T-helper 2 cell treated with Interferon-gamma antibody and Interleukin-4, amounts not matched to agents 5 μg/mL and 100 μg/mL, for 36 hours (primary cell): ENCODE measurements at places on chromosomes 1 and 21.
A peak's percentile ranks its signal among the peaks of the same experiment; 100 is the strongest.

DNA sequence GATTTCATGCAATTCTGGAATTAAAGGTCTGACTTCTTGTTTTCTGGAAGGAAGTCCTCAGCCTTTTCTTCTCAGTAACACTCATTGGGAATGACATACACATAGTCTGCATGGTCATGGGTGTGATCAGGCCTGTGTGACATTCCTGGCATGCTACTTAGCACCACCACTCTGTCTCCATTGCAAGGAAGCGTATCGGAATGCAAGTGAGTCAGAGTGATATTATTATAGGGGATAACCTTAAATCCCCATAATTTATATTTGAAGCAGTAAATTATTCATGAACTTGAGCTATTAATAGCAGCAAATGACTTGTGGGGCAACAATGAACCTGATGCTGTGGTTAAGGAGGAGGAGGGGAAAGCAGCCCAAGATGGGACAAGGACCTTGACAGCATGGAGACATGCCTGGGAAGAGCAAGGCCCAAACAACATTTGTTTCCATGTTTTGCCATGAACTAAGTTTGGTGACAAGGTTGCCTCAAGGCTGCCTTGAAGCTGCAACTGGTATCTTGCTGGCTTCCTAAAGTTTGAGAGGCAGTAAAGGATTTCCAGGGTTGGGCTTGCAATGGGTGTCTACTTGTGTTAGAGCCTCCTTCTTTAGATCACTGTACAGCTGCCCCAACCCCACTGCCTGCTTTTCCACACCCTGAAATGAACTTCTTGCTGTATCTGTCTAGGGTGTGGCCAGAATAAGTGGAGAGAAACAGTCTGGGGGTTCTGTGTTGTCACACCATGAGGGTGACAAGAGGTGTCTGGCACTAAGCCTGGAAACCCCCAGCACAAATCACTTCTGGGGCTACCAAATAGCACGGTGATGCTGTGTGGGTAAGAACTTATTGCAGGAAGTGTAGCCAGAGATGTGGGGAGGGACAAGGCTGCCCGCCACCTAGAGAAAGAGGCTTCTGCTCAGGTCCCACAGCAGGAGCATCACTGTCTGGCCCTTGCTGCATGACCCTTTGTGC is 4.6 kb downstream of the MAB21L3 start:
- DNase-seq: no peak

DNA sequence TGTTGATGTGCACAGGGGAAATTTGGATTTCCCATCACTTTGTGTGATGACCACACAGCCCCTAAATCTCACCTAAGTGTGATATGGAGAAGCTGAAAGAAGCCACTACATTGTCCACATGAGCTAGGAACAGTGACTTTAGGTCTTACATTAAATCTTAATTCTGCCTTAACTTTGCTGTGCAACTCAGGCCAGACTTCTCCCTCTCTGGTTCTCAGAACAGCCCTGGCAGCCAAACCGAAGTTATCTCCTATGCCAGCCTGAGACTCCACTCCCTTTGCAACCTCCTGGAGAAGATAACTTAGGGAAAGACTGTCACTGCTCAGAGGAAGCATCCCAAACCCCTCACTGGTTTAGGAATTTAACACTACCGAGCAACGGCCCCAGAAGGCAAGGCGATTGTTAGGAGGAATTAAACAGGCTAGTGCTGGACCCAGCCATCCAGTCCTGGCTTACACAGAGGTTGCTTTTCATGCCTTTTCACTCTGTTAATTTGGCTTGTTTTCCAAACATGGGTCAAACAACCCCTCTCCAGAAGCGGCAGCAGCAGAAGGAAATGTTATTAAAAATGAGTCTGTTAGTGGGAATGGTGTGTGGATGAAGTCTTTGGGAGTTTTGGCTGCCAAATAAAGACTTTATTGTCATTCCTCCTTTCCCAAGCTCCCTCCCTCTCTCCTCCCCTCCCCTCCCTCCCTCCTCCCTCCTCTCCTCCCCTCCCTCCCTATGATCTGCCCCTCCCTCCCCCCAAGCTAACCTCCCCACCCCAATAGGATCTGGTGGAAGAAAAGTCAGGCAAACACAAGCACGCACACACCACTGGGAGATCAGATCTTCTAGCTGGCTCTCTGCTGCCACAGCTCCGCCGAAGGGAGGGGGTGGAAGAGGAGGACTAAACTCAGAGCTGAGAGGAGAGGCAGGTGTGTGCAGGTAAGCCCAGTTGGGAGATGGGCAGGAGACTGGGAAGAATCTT is at the start of gene PRELP:
TSS of gene PRELP (plus strand) at position 795 of the 970 bp plus-strand sequence. CDS start 7,379 bp downstream, outside the sequence.
- DNase-seq: no peak

DNA sequence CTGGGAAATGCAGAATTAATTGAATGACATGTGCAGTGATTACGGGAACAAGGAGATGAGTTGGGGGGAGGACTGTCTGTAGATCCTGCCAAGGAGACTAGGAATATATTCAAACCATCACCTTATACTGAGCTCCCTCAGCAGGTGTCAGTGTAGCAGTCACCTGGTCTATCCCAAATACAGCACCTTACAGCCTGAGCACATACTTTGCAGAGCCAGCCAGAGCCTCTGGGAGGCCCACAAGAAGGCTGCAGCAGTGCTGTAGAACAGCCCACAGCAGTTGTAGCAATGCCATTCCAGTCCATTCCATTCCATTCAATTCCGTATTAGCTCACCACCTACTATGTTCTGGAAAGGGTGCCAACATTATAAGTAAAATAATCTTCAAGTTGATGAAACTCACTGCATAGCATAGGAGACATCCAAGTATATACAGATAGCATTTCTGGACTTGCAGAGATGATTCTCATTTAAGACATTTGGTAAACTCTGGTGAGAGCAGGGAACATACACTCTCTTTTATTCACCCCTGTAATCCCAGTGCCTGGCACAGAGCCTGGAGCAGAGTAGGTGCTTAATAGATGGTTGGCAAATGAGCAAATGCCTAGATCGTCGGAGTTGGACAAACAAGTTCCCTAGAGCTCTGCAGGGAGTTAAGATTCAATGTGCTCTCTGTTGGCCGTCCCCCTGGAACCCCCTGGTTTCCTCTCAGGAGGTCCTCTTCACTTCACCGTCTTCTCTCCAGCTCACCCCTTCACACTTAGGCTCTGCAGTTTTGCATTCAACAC is 44.7 kb downstream of the KCNC4 start:
- no peak for DNase-seq

GRCh38 chr1:82090104-82090503 is 289.4 kb downstream of the ADGRL2 start:
- no peak for DNase-seq

DNA sequence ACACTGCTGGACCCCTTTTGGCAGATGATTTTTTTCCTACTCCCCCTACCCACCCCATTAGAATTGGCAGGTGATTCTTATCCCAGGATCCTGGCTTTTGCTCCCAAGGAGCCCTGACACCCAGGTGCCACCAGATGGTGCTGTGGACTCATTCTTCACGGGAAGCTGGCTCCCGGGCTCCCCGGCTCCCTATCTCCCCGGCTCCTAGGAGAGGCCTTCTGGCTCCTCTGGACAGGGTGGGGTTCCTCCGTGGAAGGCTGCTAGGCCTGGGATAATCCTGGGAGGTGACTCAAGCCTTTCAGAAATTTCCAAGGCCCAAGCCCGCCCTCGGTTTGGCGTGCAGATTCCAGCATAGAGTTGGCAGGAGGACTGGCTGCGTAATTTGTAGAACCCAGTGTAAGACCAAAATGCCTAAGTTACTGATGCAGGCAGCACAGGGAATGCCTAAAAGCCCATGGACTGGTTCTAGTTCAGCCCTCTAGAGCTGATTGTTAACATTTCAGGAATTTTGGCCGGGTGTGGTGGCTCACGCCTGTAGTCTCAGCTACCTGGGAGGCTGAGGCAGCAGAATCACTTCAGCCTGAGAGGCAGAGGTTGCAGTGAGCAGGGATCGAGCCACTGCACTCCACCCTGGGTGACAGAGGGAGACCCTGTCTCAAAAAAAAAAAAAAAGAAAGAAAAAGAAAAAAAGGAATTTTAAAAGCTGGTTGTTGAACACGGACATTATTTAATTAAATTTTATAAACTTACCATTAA is 6.8 kb upstream of the BSDC1 start:
- peak; percentile 39 for DNase-seq

DNA sequence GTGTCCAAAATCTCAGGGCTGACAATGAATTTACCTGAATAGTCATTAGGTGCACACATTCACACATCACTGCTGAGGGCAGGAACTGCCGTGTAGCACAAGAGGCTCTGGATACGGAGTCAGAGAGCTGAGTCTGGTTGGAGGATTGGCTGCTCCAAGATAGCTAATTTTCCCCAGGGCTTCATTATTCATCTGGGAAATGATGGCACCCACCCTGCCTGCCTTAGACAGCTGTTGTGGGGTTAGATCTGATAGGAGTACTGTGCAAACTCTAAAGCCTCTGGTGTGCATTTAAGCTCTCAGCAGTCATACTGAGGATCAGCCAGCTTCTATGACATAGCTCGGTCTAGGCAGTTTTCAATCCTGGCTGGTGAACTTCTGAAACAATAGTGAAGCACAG is 67.0 kb downstream of the LMX1A start:
- DNase-seq: no peak

DNA sequence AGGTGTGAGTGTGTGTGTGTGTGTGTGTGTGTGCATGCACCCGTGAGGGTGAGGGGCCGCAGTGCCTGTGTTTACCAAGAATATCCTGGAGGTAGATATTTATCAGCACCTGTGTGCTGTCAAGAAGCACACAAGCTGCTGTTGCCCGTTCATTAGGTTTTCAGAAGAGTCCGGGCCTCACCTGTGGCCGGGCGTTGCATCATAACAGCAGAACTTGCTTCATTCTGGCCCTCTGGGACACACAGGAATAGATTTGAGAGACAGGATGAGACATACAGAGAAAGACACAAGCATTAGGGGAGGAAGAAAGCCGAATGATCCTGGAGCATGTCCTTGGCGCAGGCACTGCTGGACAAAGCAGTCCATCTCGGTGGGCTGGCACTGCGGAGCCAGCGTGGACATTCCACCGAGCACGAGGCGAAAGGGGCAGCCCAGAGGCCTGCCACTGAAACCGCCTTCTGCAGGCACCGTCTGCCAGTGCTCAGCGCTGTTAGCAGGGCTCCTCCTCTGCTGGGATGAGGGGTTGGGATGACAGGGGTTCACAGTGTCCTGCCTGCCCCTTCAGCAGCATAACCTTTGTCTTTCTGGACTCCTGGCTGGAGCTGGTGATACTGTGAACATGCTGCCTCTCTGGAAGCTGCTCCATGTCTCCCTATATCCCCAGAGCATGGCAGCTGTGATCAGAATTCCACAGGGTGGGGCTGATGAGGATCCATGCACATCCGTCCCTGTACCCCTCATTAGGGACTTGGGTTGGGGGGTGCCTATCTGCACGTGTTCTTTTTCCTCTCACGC is 81.1 kb downstream of the PEX14 start:
- DNase-seq: no peak

- DNase-seq: no peak
These were observed 15.2 kb upstream of the ARHGEF2 start for GRCh38 chr1:155993595-155993994.

GRCh38 chr1:230633469-230633868 is 8.8 kb upstream of the COG2 start:
- no peak for DNase-seq

GRCh38 chr1:99849744-99850458 is at the start of gene AGL:
Gene AGL, plus strand, starts transcription at chr1:99850361. Its CDS starts 682 bp downstream, at chr1:99851043.
- DNase-seq: peak; percentile 85

DNA sequence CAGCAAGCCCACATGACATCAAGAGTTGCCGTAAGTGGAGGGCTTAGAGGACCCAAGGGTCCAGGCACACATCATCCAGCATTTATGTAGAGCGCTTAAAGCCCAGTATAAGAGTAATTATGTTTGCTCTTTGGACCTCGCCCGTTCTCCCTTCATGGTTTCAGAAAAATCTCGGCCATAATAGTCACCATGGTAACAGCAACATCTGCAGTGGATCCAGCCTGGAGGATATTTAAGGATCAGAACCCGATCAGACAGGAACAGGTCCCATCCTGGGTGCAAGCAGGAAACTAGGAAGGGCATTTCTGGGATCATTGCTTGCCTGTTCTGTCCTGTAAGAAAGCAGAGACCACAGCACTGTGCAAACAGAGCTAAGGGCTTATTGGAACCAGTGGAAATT is 89.9 kb upstream of the KAZN start:
- no peak for DNase-seq

DNA sequence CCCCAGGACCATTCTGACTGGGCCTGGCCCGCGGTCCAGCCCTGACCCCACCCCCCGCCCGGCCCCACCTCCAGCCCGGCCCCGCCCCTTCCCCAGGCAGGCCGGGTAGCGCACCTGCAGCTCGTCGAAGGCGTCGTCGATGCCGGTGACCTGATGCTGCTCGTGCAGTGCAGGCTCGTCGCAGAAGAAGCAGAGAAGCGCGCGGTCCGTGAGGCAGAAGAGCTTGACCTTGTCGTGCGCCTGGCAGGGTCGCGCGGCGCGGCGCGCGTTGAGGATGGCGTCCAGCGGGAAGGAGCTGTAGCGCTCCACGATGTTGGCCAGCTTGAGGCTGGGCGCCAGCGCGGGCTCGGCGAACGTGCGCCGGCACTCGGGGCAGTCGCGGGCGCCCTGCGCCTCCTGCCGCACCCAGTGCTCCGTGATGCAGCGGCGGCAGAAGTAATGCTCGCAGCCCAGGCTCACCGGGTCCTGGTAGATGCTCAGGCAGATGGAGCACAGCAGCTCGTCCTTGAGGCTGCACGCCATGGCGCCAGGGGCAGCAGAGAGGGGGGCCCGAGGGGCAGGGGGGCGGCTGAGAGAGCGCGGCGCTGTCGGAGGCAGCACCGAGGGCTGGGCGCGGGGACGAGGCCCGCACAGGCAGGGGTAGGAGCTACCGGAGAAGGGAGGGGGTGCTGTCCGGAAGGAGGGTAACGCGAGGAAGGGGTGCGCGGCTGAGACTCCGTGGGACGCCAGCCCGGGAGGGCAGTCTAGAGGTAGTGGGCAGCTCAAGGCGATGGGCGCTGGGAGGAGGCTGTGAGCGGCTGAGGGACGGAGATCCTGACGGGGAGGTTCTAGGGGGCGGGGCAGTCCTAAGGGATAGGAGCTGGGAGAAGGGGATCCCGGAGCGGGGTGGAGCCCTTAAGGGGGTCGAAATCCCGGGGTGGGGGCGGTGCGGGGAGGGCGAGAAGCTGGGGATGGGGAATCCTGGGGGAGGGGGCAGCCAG is 642 bp downstream of the TRIM62 start:
- DNase-seq: peak; percentile 76
